AG04449 (cell line): ENCODE measurements at places on chromosomes 12 and 14.

GRCh38 chr14:78401866-78402265 is 231.7 kb downstream of the NRXN3 start:
- DNase-seq: no peak

DNA sequence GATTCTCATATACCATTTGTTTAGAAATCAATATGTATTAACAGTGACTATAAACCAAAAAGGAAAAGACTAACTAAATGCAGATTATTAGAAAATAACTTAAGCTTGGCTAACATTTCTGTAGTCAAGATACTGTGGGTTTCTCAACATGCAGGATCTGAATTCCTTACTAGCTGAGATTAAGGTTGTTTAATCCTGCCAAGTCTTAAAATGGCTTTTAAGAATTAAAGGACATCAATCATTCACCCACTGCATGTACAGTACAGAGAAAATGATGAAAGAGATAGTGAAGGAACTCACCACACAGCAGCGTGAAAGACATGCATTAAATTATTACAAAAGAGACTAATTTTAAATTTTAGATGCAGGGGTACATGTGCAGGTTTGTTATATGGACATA is 3.8 kb downstream of the ACSS3 start:
- no peak for DNase-seq

- DNase-seq: no peak
Measured at GRCh38 chr12:13918897-13919296, 62.5 kb downstream of the GRIN2B start.

GRCh38 chr12:87856-88255 is 21.3 kb downstream of the IQSEC3 start:
- DNase-seq: no peak
